Colonic mucosa (tissue), 4 donors: ENCODE measurements at places on chromosomes 13 and 19. TPM values are rescaled to one million over a fixed set of nuclear protein-coding genes. Genes with fewer than 3 reads are reported as not detected.

FOXA3 gene
- total RNA-seq: 48.5 TPM

GRCh38 chr19:1473085-1473851, 5.7 kb downstream of the C19orf25 start:
- DNase-seq: no peak

DNA sequence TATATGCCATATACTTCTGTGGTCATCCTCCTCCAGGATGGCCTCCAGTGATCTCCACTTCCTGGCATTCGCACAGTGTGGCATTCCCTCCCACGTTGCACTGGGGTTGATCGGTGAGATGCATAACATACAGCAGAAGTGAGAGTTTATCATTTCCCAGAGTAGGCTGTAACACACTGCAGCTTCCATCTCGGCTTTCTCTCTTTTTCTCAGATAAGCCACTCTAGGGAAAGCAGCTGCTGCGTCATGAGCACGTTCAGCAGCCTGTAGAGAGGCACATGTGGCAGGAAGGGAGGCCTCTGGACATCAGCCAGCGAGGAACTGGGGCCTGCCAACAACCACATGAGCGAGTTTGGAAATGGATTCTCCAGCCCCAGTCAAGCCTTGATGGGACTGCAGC, 807.1 kb downstream of the DIAPH3 start:
- DNase-seq: no peak

DNA sequence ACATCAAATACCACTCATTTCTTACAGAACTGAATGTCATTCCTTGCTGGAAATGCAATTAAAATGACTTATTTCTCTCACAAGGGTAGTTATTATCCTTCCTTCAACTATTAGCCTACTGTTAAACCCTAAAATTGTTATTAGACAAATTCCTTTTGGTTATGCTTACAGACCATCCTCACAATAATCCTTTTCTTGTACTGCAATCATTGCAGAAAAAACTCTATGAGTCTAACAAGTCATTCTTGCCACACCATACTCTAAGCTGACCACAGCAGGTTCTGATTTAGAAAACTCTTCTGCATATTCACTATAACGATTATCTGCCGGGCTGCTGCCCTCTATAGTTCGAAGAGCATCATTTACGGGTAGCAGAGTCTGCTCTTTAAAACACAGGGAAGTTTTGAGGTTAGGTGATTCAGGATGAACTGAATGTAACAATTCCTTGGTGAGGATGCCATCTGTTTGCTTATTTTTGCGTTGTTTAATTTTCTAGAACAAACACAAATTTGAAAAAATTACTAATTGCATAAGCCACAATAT, 38.2 kb downstream of the MTMR6 start:
- DNase-seq: no peak

MAP2K2 gene
- total RNA-seq: 260 TPM

KLF1 gene
- total RNA-seq: 0.25 TPM

DNA sequence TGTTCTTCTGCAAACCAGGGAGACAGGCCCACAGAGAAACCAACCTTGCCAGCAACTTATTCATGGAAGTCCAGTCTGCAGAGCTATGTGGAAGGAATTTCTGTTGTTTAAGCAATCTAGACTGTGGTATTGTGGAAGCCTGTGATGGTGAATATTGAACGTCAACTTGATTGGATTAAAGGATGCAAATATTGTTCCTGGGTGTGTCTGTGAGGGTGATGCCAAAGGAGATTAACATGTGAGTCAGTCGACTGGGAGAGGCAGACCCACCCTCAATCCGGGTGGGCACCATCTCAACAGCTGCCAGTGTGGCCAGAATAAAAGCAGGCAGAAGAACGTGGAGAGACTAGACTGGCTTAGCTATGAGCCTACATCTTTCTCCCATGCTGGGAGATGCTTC, 606.0 kb downstream of the EFNB2 start:
- DNase-seq: no peak

OR10H1 gene
- total RNA-seq: not detected

GRCh38 chr19:20167651-20168122, 673 bp downstream of the ZNF486 start:
- no peak for DNase-seq

GRCh38 chr13:22055259-22055658, 384.4 kb downstream of the FGF9 start:
- DNase-seq: no peak

GRCh38 chr19:35383536-35383935, 12.7 kb downstream of the GPR42 start:
- DNase-seq: no peak

DNA sequence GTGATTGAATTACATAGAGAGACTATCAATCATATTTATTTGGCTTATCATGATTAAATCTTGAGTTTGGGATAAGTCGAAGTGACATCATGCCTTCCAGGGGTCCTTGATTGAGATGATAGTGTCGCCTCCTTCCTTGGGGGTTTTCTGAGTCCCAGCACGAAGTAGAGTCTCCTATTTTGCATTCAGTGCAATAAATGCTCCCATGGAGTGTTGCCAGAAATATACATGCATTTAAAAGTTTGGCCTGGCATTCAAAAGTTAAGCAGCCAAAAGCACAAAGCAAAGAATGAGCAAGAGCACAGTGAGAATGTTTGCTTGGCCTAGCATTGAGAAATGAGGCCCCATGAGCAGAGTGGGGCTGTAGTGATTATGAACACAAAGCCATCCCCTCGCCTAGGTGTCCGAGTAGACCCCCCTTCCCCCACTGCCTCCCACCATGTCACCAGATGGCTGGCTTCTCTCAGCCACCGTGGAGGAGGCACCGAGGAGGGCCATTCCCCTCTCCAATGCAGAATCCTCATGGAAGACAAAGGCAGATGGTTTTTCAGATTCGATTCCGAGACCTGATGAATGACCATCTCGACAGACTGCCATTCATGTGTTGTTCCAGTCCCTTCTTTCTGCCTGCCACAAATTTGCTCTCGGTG, 58.8 kb upstream of the UBL3 start:
- no peak for DNase-seq

LYPD3 gene
- total RNA-seq: 0.42 TPM

DNA sequence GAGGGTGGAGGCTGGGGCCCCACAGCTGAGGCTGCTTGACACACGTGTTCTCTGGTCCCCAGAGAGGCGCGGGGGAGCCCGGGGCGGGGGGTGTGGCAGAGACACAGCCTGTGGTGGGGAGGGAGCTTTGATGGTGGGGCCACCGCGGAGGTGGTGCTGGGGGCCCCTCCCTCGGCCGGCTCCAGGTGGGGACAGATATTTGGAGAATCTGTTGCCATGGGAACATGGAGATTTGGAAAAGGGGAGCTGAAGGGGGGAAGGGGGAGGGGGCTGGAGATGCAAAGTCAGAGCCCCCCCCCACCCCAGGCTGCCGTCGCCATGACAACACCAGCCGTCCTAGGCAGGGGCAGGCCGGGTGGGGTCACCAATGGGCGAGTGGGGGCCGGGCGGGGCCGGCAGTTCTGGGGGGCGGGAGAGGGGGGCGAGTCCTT, 1.2 kb downstream of the PRKCG start:
- no peak for DNase-seq

ZNF99 gene
- total RNA-seq: not detected

ZNF383 gene
- 7.5 TPM for total RNA-seq

GRCh38 chr13:100879255-100879654, 204.7 kb upstream of the TMTC4 start:
- no peak for DNase-seq

GRCh38 chr13:99601535-99601934, 100.3 kb downstream of the TM9SF2 start:
- no peak for DNase-seq
